ENCODE measurements at places on chromosomes 5 and 9. TPM values are rescaled to one million over a fixed set of nuclear protein-coding genes. Genes with fewer than 3 reads are reported as not detected.

Gene ARL10
- 0.59 TPM for total RNA-seq

Gene PFN3
- not detected for total RNA-seq

Gene ZBED3
- 4.8 TPM for total RNA-seq

Gene MELK
- 66.3 TPM for total RNA-seq

Gene ANKRD18B
- 6.7 TPM for total RNA-seq

Gene HTR1A
- total RNA-seq = not detected

Gene TLE1
- total RNA-seq = 82.6 TPM

Gene ENTPD2
- total RNA-seq = 2.4 TPM

Gene SLC23A1
- total RNA-seq = 1.3 TPM

Gene DMGDH
- not detected for total RNA-seq

Gene CDH12
- not detected for total RNA-seq

Gene PCDHB15
- total RNA-seq = not detected

Gene GABRG2
- total RNA-seq = not detected

Gene EDIL3
- 0.16 TPM for total RNA-seq

Gene SMC2
- total RNA-seq = 22.6 TPM

Gene SLC24A2
- total RNA-seq = not detected

Gene CHSY3
- 0.17 TPM for total RNA-seq

Gene PLCXD3
- total RNA-seq = 0.19 TPM

Gene GRIA1
- not detected for total RNA-seq

Gene FGF18
- 1.2 TPM for total RNA-seq

Gene NFIB
- total RNA-seq = 10.4 TPM

Gene PSMD5
- total RNA-seq = 30.4 TPM

Gene SFXN1
- total RNA-seq = 91.3 TPM

Gene MED27
- total RNA-seq = 32.4 TPM

Gene IFNA21
- not detected for total RNA-seq

Gene CARD6
- total RNA-seq = 3.1 TPM

Gene PDCD1LG2
- total RNA-seq = 0.20 TPM

Gene CFAP157
- not detected for total RNA-seq

Gene MOB3B
- 9.3 TPM for total RNA-seq

Gene TNFSF15
- total RNA-seq = 0.08 TPM

Gene GOLM1
- 110 TPM for total RNA-seq

Gene IL13
- total RNA-seq = not detected

Gene TSSK1B
- total RNA-seq = not detected

Gene TTC39B
- 1.1 TPM for total RNA-seq

Gene TLX3
- total RNA-seq = not detected

Gene LTC4S
- total RNA-seq = 0.58 TPM

Gene RMRP
- total RNA-seq = 8.1 TPM

Gene FAM53C
- 19.3 TPM for total RNA-seq

Gene PCDH12
- not detected for total RNA-seq

Gene SLC46A2
- total RNA-seq = not detected

Gene PCDHGC3
- total RNA-seq = 5.1 TPM

Gene MARCHF6
- total RNA-seq = 68.9 TPM

Gene ZNF366
- total RNA-seq = not detected

Gene RFX3
- total RNA-seq = 1.2 TPM

Gene SUSD3
- total RNA-seq = 0.65 TPM

Gene MZB1
- not detected for total RNA-seq

Gene LMNB1
- 55.3 TPM for total RNA-seq

Gene F2RL2
- 3.3 TPM for total RNA-seq

Gene CKMT2
- total RNA-seq = not detected

Gene DOK3
- total RNA-seq = 2.8 TPM

Gene CCL28
- total RNA-seq = 0.09 TPM

Gene MLANA
- not detected for total RNA-seq

Gene MARCHF11
- not detected for total RNA-seq

Measured in A549 treated with Mapracorat at 1 μM for 4 hours (cell line).